ENCODE measurements at places on chromosomes 1 and 21. TPM values are rescaled to one million over a fixed set of nuclear protein-coding genes. Genes with fewer than 3 reads are reported as not detected.

The NR5A2 gene
- under 0.01 TPM for total RNA-seq

The RORC gene
- total RNA-seq: not detected

The LCE1E gene
- 0.42 TPM for total RNA-seq

The KISS1 gene
- total RNA-seq: not detected

The ESRRG gene
- under 0.01 TPM for total RNA-seq

The TNN gene
- 0.05 TPM for total RNA-seq

The KCTD3 gene
- total RNA-seq: 30.0 TPM

The PLPP3 gene
- total RNA-seq: 5.3 TPM

The ASCL5 gene
- not detected for total RNA-seq

The PIP5K1A gene
- total RNA-seq: 84.4 TPM

The GUCA2B gene
- not detected for total RNA-seq

The KIF14 gene
- 8.8 TPM for total RNA-seq

The ANGPTL7 gene
- not detected for total RNA-seq

The AIRE gene
- under 0.01 TPM for total RNA-seq

The LCK gene
- total RNA-seq: not detected

The EFCAB7 gene
- total RNA-seq: 8.6 TPM

The TMPRSS15 gene
- not detected for total RNA-seq

The OLFML2B gene
- total RNA-seq: 1.5 TPM

The FAAH gene
- 1.6 TPM for total RNA-seq

The COL11A1 gene
- total RNA-seq: 346 TPM

The C4BPA gene
- total RNA-seq: not detected

The LINGO4 gene
- total RNA-seq: not detected
